ENCODE measurements at places on chromosomes 4 and X.

DNA sequence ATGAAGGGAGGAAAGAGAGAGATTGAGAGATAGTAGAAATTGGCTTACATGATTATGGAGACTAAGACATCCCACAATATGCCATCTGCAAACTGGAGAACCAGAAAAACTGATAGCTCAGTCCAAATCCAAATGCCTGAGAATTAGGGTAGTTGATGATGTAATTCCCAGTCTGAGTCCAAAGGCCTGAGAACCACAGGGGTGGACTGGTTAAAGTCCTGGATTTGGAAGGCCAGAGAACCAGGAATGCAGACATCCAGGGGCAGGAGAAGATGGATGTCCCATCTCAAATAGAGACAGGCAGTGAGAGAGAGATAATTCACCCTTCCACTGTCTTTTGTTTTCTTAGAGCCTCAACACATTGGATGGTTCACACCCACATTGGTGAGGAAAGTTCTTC, 345.7 kb upstream of the SPANXN4 start:
- no peak for DNase-seq

DNA sequence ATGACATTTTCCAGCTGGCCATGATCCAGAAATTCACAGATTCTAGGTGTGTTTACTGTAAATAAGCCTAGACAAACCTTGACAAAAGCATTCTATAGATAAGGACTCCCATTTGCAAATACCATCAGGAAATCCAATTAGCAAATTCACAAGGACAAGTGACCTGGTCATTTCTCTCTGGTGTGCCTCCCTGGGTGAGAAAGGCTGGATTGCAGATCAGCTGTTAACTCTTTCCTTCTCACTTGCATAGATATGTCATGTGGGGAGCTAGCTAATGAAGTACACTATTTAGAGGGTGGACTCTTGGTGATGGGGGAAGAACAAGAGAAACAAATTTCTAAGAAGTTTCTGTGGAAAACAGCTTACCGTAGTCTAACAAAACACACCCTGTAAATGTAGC, 58.9 kb downstream of the MOSPD2 start:
- DNase-seq = no peak

DNA sequence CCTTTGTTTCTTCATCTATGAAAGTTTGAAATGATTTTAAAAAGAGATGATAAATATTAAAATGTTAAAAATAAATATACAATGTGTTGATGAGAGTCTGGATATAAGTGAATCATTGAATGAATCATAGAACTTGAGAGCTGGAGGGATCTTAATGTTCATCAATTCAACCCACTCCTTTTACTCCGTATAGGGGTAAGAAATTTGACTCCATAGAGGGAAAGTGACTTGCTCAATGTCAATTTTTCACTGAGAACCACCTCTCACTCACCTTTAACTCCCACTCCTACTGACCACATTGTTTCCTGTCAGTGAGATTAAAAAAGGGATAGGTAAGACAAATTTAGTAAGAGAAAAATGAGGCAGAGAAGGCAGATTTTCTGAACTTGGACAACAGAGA, 557.2 kb upstream of the GRIA3 start:
- no peak for DNase-seq

- no peak for DNase-seq
Measured at GRCh38 chr4:86870442-86871069, 21.4 kb upstream of the SLC10A6 start.

DNA sequence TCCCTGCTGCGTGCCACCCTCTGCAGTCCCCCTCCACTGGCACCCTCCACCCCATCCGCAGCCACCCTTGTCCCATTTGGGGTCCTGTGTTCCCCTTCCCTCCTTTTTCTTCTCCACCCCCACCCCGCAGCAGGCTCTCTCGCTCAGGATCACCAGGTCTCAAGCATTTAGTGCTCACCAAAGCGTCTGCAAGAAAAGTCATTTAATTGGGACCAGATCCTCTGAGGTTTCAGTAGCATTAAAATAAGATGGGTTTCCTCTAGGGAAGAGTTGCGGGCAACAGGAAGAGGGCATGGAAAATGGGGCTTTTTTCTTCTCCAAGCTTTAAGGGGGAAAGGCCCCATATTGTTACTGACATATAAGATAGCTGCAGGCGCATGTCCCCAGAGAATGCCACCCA, 4.9 kb upstream of the HAUS7 start:
- DNase-seq = no peak

DNA sequence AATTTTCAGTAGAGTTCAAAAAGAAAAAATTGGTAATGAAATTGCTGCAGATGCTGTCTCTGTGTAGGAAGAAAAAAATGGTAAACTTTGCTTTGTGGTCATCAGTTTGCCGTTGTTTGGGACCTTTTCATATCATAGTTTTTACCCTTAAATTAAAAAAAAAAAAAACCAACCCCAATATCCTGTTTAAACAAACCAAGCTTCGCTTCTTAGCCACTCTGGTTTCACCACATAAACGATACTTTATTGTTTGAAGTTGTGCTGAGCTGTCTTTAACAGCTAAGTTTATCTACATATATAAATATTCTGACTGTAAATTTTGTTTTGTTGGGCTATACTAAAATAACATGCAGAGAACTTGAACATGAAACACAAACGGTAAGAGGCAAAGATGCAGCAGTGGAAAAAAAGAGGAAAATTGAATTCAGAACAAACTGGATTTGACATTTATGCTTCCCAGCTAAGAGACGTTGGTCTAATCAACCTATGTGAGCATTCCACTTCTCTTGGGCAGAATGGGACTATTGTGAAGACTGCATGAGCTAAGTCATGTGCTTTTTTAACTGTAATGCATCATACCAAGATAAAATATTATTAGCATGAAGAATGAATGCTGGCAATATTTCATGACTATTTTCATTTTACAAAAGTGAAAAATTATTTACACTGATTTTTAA, 15.7 kb upstream of the H2AZ1 start:
- DNase-seq = no peak

GRCh38 chr4:25313201-25313895, 774 bp downstream of the ZCCHC4 start:
- DNase-seq = no peak

- no peak for DNase-seq
Measured at GRCh38 chrX:35819241-35819640, 21.1 kb downstream of the MAGEB16 start.

DNA sequence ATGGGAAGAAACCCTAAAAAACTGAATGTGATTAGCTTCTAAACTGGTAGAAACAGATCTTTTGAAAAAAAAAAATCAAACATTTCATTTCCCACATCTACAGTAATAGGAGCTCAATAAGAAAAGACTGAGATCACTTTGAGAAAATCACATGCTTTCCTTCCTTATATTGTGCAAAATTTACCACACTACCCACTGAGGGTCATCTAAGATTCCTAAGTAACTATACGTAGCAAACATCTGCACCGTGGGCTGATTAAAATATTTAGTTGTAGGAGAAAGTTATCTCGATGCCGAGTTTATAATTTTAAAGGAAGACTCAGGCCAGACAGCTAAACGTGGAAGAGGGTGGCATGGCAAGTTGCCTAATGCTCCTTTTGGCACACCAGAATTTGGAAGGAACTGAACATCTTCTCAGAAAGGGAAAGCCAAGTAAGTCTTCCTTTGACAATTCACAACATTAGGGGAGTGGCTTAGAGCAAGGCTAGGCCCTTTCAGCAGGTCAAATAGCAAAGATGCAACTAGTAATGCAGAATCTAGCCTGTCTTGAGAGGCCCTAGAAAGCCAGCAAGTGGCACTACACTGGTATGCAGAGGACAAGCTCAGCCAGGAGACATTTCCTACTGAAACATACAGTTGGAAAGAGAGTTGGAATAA, 128.0 kb downstream of the TMA16 start:
- no peak for DNase-seq

- peak; percentile 60 for DNase-seq
Measured at GRCh38 chrX:7088968-7089615, 58.4 kb upstream of the STS start.

DNA sequence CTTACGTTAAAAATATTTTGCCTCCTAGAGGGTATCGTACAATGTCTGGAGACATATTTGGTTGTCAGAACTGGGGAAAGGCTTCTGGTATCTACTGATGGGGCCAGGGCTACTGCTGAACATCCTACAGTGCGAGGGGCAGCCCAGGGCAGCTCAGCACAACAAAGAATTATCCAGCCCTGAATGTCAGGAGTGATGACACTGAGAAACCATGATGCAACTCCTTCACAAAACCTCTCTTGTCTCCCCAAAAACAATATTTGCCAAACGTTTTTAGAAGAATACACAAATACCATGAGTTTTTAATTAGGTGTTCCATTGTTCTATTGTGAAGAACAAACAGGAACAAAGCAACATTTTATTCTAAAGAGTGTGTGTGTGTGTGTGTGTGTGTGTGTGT, 43.4 kb upstream of the CLNK start:
- no peak for DNase-seq

- DNase-seq = no peak
Measured at GRCh38 chr4:79287718-79288117, 38.1 kb downstream of the NAA11 start.

GRCh38 chr4:89586318-89586717, 250.6 kb downstream of the SNCA start:
- no peak for DNase-seq

GRCh38 chrX:130999360-130999759, 58.8 kb upstream of the ARHGAP36 start:
- DNase-seq = no peak

DNA sequence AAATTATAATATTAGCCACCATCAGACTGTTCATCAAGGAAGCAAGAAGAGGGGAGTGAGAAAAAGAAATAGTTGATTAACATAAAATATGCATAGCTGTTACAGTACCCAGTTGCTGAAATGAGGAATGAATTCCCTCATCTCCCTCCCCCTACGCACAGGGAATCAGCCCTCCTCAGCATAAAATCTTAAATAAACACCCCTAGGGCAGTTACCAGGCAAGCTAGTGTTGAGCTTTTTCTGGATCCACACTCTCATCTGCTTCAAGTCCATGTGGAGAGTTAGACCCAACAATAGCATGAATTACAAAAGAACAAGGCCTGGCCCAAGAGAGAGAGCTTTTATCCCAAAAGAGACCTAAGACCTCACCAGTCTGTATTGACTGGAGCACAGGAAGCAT, 19.0 kb upstream of the SYTL4 start:
- DNase-seq = no peak

DNA sequence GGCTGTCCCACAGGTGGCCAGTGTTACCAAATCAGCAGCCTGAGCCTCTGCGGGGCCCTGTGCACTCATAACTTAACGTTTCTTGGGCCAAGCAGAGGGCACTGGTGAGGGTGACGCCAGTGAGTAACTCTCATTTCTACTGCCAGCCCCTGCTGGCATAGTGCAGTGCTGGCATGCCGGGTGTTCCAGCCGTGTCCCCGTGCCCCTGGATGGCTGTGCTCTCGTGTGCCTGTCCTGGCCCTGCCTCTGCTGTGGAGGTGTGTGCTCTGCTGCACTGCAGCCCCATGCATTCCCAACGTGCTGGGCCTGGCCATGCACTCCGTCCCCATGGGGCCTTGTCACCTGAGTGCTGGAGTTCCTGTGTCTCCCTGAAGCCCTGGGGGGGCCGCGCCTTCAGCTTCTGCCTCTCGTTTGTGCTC, 14.7 kb downstream of the TBC1D14 start:
- DNase-seq = no peak

- no peak for DNase-seq
Measured at GRCh38 chrX:108701633-108702032, 34.7 kb downstream of the IRS4 start.

DNA sequence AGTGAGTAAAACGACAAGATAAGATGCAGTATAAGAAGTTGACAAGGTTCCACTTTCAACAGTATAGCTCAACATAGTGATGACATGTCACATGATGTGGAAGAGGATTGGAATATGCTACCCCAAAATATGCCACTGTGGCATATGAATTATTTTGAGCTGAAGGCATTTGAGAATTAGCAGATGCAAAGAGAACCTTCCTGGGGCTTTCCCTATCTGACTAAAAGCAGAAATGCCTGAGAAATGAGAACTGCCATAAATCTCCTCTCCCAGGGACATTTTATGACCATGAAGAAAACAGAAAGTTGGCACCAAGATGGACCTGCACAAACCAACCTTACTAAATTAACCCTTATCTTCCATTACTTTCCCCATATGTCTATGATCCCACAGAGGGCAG, 24.8 kb downstream of the CDKN2AIP start:
- no peak for DNase-seq

GRCh38 chr4:148261848-148262247, 180.4 kb downstream of the NR3C2 start:
- no peak for DNase-seq
